ENCODE measurements at places on chromosomes 12 and 14.

GRCh38 chr14:78902010-78902623 lies 731.9 kb downstream of the NRXN3 start:
- no peak for DNase-seq

DNA sequence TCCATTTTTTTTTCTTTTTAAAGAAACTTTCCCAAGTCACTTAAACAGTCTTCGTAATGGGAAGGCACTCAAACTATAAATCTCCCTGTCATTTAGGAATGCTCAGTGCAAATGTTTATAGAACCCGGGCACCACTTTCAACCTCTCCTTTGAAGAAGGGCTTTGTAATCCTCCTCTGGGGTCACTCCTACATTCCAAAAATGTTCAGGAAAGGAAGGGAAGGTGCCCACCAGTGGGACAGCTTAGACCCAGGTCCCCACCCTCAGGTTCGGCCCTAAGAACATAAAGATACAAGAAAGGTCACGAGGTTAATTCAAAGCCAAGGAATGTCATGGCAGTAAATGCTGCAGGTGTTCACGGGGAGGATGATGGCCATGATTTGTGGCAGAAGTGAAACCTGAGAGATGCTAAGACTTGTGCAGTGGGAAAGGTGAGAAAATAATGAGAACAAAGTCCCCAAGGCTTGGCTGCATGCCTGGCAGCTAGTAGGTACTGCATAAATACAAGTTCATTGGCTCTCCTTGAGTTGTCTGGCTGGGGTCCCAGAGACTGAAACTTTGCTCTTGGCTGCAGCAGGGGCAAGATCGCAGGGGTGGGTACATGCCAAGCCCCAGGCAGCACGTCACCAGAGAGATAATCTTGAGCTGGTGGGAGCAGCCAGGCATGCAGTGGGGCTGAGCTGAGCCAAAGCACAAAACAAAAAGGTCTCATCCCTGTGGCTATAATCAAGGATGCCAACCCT lies 21.1 kb downstream of the KRT18 start:
- DNase-seq = no peak

- no peak for DNase-seq
Measured at GRCh38 chr14:92316937-92317336, 6.0 kb upstream of the SLC24A4 start.

DNA sequence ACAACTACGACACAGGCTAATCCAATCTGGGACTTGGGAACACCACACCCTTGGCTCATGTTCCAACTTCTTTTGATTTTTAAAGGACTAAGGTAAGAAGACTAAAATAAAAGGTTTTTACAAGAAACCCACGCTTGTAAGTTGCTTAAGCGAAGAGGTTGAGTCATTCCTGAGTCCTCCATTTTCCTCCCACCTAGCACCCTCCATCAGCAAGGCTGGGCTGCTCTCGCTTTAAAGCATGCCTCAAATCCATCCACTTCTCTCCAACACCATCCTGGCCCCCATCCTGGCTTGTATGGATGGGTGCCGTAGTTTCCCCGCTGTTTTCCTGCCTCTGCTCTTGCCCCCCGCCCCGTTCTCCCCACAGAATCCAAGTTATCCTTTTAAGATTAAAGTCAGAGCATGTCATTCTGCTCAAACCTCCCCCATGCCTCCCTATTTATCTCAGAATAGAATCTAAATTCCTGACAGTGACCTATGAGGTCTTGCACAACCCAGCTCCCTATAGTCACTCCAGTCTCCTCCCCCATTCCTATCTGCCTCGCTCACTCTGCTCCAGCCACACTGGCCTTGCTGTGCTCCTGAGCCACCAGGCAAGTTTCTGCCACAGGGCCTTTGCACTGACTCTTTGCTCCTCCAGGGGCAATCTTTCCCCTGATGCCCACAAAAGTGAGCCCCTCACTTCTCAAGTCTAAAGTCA lies 34.5 kb downstream of the SCARB1 start:
- DNase-seq = peak; percentile 36
